Stimulated activated CD8-positive, alpha-beta memory T cell treated with anti-CD3 and anti-CD28 coated beads, Interleukin-2, amount 100 ng/mL, for 1 hour (primary cell): ENCODE measurements at places on chromosomes 4 and X.

DNA sequence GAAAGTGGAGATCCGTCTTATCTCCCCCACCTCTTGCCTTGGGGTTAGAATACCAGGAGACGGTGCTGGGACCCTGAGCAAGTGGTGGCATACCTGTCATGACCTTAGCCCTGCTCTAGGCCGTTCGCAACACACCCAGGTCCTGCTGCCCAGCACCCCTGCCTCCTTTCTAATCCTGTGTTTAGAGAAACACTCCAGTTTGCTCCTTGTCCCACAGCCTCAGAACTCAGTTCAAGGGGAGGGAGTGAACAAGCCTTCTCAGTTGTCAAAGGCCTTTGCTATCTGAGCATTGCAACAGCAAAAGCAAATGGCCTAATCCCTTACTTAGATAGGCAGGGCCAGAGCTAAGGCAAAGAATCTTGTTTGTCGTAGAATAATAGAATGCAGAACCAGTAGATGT is 67.9 kb downstream of the CHRNA9 start:
- no peak for DNase-seq

DNA sequence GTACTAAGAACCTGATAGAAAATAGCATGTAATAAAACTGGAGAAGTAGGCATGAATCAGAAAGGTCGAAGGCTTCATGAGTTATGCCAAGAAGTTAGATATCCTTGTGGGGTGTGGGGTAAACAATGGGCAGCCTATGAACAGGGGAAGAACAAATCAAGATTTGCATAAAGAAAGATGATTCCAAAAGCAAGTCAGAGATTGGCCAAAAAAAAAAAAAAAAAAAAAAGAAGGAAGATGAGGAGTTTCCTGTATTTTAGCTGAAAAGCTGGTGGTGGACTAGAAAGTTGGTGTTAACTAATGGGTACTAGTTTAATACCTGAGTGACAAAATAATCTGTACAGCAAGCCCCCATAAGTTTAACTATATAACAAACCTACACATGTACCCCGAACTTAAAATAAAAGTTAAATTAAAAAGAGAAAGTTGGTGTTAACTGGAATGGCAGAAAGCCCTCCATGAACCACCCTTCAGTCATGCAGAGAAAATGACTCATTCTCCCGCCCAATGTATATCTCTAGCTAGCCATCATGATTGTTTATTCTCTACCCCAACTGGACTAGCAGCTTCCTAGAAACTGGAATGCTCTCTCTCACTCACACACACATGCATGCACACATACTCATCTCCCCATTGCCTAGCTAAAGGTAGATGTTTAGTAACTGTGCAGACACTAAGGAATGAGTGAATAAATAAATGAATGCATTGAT is 41.7 kb downstream of the ATP11C start:
- no peak for DNase-seq

- DNase-seq, result no peak
Measured at GRCh38 chrX:139020801-139021200, 309.3 kb upstream of the FGF13 start.

DNA sequence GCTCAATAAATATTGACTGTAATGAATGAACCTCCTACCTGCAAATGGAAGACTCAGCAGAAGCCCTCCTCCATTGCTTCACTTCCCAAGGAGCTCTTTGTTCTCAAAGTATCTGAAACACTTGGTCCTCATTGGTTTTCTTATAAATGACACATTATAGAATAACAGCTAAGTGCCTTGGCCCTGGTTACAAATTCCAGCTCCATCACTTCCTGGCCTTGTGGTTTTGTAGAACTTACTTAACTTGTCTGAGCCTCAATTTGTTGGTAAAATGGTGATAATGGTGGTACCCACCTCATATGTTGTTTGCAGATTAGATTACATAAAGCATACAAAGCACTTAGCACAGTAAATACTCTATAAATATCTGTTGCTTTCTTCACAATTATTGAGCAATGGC is 25.2 kb upstream of the SMIM20 start:
- no peak for DNase-seq

DNA sequence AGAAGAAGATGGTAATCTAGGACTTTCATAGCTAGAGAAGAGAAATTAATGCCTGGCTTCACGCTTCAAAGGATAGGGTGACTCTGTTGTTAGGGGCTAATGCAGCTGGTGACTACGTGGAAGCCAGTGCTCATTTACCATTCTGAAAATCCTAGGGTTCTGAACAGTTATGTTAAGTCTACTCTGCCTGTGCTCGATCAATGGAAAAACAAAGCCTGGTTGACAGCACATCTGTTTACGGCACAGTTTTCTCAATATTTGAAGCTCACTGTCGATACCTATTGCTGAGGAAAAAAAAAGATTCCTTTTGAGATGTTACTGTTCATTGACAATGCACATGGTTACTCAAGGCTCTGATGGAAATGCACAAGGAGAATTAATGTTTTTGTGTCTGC is 182.6 kb upstream of the NUDT6 start:
- DNase-seq, result no peak

DNA sequence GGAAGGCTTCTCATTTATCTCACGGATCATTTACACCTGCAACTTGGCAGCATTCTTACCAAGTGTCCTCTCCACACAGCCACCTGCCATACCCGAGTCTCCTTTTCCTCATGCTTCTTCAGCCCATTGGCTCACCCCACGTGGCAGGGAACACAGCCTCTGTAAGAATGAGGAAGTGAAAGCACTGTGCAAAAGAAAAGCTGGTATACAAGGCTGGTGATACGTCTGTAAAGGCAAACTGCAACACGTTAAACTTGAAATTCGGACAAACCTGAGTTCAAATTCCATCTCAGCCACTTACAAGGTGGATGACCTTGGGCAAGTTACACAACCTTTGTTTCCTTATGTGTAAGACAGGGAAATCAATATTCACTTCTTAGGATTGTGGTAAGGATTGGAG is 164.0 kb upstream of the RASGEF1B start:
- no peak for DNase-seq

DNA sequence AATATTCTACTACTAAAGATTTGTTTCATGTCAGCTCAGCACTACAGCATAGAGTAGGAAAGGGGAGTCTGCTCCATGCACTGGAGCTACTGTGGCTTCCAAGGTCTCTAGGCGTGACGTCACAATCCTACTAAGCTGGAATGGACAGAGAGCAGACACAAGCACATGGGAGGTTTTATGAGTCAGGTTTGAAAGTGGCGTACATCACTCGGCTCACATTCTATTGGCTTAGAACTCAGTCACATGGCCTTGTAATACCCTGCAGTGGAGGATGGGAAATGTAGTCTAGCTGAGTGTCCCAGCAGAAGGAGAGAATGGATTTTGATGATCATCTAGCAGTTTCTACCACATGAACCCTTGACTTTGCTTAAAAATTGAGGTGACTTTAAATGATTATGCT is 624.8 kb upstream of the ATOH1 start:
- no peak for DNase-seq
